ENCODE measurements at places on chromosomes 6 and 20.

- H3K27me3 ChIP-seq = no peaks in the 10 kb centered on the region
- H3K36me3 ChIP-seq = no peaks in the 10 kb centered on the region
- no peak overlapping the region for H3K27ac ChIP-seq
- no peaks in the 10 kb centered on the region for H3K4me1 ChIP-seq
These were observed 61.6 kb downstream of the TTI1 start for GRCh38 chr20:37971561-37972127.

DNA sequence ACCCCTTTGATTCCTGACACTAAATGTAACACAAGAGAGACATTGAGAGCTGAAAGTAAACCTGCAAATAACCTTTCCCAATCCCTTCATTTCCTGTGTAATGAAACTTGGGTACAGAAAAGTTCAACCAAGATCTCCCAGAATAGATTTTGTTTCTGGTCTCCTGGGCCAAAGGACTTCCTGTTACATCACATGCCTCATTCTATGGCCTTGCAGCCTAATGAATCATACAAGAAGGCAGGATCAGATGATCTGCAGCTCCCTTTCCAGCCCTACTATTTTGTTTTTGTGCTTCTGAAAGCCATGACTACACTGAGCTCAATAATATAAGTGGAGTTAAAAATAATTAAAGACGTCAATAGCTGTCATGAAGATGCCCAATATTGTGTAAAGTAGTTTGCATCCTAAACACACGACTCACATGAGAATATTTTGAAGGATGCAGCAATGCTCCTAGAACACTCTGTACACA lies 73.4 kb upstream of the NOX3 start:
- no peaks in the 10 kb centered on the region for H3K36me3 ChIP-seq
- H3K27me3 ChIP-seq = no peaks in the 10 kb centered on the region
- no peaks in the 10 kb centered on the region for H3K4me1 ChIP-seq
- no peak overlapping the region for H3K4me3 ChIP-seq

DNA sequence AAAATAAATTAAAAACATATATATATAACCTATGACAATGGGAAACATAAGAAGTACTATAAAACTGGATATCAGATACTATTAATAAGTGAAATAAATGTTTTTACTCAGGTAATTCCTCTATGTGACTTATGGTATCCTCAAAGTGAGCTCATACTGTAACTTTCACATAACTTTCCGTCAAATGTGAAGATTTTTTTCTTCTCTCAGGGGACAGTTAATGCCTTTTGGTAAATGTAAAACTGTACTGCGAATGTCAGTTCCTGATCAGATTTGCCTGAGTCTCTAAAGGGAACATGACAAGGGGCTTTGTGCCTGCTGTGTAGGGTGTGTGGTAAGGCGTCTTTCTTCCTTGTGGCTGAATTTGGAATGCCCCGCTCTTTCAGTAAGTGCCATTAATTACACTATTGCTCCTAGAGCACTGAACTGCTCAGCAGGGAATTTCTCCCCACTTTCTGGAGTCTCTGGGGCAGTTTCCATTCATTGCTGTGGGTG lies 271.8 kb downstream of the PRL start:
- H3K27ac ChIP-seq = no peak overlapping the region
- H3K4me3 ChIP-seq = no peak overlapping the region
- H3K4me1 ChIP-seq = peaks cover 6% of the 10 kb centered on the region
- no peak for DNase-seq
- H3K36me3 ChIP-seq = no peaks in the 10 kb centered on the region

GRCh38 chr20:58900397-58900796 lies 47.9 kb downstream of the GNAS start:
- H3K4me1 ChIP-seq = peaks cover 5% of the 10 kb centered on the region
- H3K27ac ChIP-seq = no peak overlapping the region
- H3K4me3 ChIP-seq = no peak overlapping the region
- no peak for DNase-seq
- no peaks in the 10 kb centered on the region for H3K27me3 ChIP-seq

DNA sequence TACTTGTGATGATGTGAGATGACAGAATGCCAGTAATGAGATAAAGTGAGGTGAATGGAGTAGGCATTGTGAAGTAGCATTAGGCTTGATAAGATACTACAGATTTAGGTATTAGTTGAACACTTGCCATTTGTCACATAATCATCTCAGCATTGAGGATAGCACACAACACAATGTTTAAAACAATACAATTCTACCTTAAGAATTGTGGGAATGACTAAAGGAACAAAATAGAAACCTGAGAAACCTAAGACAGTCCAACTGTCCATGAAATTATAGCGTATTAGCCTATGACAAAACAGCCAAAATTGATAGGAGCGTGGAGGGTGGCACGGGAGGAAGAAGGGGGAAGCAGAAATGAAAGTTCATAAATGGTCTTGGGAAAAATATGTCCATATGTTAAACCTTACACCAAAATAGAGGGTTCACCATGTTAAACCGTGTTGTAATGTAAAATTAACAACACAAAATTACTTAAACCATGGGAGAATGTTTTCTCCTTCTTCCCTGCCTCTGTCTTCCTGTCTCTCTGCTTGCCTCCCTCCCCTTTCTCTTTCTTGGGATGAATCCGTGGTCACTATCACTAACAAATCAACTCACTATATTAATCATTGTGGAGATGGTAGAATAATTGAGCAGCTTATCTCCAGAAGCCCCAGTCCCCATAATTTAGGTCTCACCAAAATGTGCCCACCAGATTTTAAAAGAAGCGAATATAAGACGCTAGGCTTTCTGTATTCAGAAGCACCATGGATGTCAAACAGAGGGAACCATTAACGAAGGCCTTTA lies 33.0 kb upstream of the HFE start:
- no peaks in the 10 kb centered on the region for H3K36me3 ChIP-seq
- no peaks in the 10 kb centered on the region for H3K27me3 ChIP-seq
- H3K4me3 ChIP-seq = peak overlapping the region; percentile 78
- H3K4me1 ChIP-seq = peaks cover 19% of the 10 kb centered on the region

DNA sequence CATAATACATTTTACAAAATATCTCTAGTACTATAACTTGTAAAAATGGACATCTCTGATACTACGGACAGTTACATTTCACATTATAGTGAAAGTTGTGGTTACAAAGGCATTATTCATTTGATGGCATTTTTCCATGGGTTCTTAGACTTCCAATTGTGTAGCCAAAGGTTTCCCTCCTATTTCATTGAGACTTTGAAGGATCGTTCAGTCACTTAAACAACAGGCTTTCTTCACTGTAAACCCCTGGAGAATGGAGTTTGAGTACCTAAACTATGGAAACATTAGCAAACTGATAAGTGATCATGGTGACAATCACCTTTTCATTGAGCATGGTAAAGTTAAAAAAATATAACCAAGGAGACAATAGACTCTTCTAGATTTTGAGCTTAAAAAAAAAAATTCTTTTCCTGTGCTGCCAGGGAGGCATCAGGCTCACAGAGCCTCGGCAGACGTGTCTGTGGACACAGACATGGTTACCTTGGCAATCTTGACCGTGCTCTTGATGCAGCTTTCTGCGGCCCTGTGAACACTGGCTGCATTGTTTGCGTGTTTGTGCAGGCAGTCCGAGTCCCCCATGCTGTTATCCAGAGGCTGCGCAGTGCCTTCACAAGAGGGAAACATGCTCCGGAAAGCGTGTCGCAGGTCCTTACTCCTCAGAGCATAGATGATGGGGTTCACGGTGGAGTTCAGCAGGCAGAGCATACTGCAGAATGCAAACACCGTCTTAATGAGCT lies 22.6 kb downstream of the CNR1 start:
- H3K36me3 ChIP-seq = no peaks in the 10 kb centered on the region
- H3K27ac ChIP-seq = no peak overlapping the region
- no peak overlapping the region for H3K4me3 ChIP-seq

- H3K27me3 ChIP-seq = peaks cover 2% of the 10 kb centered on the region
- peaks cover 6% of the 10 kb centered on the region for H3K4me1 ChIP-seq
- DNase-seq = no peak
These were observed 144.8 kb downstream of the BACH2 start for GRCh38 chr6:90151576-90152422.
